ENCODE measurements at places on chromosomes 7 and 10. TPM values are rescaled to one million over a fixed set of nuclear protein-coding genes. Genes with fewer than 3 reads are reported as not detected.
A peak's percentile ranks its signal among the peaks of the same experiment; 100 is the strongest.

The LRRC4 gene
- not detected for total RNA-seq

The KCP gene
- under 0.01 TPM for total RNA-seq

DNA sequence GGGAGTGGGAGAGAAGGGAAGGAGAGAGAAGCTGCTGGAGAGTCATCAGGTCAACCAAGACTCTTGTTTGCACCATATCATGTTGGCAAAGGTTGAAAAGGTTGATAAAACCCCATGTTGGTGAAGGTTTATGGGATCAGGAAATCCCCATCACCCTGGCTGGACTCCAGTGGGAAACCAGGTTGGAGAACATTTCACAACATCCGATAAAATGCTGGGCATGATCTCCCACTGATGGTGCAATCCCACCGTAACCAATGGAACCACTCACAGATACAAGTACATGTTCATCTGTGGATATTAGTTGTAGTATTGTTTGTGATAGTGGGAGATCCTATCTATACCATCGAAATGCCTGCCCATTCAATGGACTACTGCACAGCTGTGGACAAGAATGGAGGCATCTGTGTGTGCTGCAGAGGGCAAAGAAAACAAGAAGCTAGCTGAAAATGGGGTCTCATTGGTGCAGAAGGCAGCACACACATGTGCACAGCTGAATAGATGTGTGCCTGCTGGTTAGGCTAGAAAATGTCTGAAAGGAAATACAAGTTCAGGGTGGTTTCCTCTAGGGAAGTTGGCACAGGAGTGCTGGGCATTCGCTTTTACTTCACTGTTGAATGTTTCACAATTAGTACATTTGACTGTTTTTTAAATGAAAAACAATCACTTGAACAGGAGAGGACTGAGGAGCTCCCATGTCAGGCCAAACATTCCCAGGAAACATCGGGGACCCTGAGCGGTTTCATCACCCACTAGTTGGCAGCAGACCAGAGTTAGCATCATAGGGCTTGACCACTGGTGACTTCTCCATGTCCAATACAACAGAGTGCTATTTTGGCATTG is 80.4 kb upstream of the MGMT start:
- DNase-seq: no peak

The GPNMB gene
- total RNA-seq: 146 TPM

GRCh38 chr7:132207211-132207610 is 369.1 kb downstream of the PLXNA4 start:
- no peak for DNase-seq

The H2BK1 gene
- not detected for total RNA-seq

DNA sequence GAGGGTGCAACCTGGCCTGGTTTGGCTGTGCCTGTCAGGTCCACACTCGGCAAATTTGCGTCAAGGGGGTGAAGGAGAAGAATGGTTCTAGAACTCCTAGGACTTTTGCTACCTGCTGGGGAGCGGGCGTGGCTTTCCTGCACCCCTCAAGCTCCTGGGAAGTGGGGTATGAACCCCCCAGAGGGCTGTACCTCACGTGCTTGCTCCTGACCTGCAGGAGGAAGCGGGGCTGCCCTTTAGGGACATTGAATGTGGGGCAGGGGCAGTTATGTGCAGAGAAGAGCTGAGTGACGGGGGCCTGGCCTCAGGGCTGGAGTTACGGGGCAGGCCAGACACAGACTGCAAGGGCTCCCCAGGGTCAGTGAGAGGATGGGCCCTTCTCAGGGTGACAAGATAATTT is 61.4 kb upstream of the GNA12 start:
- DNase-seq: no peak

GRCh38 chr10:83372646-83373045 is 766.7 kb upstream of the GHITM start:
- no peak for DNase-seq

GRCh38 chr7:2823130-2823529 is 21.0 kb downstream of the GNA12 start:
- DNase-seq: no peak

DNA sequence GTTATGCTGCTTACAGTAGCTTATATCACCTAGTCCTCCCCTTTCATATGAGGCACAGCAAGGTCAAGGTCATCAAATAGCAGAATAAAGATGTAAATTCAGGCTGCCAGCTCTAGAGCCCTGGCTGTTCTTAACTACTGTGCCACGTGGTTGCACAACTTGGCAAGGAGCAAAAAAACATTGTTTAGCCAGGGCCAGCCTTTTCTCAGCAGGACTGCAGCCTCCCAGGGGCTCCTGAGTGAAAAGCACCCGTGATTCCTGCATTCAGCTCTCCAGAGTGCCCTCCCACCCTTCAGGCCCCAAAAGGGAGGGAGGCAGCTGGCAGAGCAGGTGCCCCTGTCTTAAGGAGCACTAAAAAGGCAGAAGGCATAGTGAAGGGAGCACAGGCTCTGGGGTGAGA is 31.8 kb upstream of the TM9SF3 start:
- no peak for DNase-seq

- DNase-seq: no peak
These were observed 597.6 kb downstream of the PARD3 start for GRCh38 chr10:34217524-34217923.

DNA sequence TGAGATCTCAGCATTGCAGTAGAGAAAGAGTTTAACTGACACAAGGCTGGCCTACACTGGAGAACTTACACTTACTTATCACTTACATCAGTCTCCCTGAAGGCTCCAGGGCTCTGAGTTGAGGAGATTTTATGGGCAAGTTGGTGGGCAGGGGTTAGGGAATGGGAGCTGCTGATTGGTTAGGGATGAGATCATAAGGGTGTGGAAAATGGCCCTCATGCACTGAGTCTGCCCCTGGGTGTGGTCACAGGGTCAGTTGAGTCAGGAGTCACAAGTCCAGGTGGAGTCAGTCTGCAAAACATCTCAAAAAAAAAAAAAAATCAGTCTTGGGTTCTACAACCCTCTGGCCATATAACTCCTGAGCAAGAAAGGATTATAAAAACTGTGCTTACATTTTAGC is 60.5 kb downstream of the PPP1R17 start:
- peak; percentile 56 for DNase-seq

The ADRB1 gene
- total RNA-seq: not detected

DNA sequence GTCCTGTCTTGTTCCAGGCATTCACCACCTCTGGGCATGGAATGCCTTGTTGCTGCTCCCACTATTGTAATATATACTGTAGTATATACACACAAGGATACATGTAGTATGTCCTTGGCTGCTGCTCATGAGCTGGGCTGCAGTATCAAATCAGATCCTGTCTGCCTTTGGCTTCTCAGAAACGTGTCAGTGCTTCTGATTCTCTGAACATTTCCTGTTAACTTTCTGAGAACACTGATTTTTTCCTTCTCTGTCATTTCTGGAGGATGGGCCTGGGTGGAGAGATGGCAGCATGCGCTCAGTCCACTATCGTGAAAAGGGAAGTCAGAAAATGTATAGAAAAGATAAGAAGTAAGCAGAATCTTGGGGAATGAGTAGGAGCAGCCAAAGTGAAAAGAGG is 12.2 kb downstream of the SFTPA2 start:
- DNase-seq: no peak

All from RPMI7951 (cell line).